Stimulated activated CD4-positive, alpha-beta T cell treated with anti-CD3 and anti-CD28 coated beads, TNF-alpha, amount 100 ng/mL, for 4 hours (primary cell): ENCODE measurements at places on chromosomes 4 and X.

GRCh38 chr4:170671171-170671570 is 581.4 kb upstream of the AADAT start:
- DNase-seq: no peak

- no peak for DNase-seq
These were observed 76.9 kb downstream of the PAQR3 start for GRCh38 chr4:78862314-78862737.

- DNase-seq: no peak
These were observed 29.6 kb downstream of the SPARCL1 start for GRCh38 chr4:87499403-87500091.

DNA sequence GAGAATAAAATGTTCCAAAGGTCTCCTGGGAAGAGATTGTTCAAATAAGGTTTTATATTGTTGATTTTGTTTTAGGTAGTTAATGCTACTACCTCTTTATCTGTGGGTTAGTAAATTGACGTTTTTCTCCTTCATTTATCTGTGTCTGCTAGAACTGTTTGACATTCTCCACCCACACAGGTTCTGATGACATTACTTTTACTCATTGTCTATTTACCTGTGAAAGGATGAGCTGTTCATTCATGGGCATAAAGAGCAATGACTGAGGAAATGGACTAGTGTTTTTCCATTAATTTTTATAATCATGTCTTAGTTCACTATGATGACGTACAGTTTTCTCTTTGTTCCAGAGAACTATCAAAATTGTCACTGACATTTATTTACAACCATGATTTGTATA is 75.6 kb downstream of the CPE start:
- no peak for DNase-seq

DNA sequence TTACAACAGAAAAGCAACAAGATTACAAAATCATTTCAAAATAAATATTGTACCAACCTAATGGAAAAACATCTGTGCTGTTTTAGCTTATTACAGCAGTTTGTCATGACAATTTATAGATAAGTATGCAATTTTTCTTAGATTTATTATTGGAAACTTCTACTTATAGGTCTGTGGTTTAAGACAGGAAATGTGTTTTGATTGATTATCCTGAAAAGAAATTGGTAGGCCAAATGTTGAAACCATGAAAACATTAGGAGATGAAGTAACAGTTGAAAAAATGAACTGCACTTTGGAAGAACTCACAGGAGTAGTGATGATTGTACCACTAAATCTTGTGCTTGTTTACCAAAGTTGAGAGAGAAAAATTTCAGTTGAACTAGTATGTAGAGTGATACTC is 162.2 kb upstream of the GIMD1 start:
- no peak for DNase-seq

DNA sequence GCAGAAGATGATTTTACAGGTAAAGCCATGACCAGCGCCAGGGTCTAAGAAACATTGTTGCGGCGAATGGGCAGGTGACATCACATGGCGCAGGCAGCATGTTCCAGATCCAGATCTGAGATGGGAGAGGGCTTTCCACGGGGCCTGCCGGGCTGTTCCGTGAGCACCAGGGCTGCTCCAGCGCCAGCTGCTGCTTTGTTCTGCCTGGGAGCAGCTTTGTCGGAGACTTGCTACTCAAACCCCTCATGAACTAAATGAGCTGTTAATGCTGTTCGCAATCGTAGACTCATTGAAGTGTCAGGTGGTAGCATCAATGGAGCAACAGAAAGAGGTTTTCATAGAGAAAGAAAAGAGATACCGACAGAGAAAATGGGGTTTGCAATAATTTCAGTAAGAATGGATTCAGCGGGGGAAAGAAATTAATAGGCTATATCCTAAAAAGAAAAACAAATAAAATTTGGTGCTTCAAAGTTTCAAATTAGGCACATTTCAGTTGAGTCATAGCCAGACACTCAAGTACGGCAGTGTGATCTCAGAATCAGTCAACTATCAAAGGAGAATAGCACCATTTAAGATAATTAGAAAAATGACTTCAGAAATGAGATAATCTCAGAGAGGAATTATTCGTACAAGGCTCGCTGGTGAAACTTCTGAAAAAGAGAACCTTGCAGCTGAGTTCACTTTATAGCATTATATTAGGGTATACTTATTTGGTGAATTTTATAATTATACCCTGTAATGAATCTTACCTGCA is 23.9 kb downstream of the SORBS2 start:
- DNase-seq: no peak

DNA sequence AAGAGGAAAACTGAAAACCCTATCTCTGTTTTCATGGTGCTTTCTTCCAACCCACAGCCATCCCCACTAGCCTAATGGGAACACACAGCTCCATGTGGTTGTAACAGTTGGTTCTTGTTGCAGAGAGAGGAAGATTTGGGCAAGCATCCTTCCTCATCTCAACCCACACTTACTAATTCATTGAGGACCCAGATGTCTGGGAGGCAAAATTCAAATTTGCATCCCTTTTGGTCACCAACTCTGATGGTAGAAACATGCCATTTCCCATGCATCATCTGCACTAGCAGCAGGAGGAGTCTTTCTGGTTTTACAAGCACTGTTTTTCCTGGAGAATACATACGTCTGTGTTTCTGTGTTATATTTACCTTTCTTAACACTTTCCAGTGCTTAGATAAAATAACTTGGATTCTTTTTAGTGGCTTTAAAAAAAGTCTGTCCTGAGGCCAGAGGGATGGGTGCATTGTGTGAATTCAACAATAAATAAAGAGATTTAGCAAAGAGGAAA is 301.0 kb downstream of the KCTD8 start:
- DNase-seq: no peak

DNA sequence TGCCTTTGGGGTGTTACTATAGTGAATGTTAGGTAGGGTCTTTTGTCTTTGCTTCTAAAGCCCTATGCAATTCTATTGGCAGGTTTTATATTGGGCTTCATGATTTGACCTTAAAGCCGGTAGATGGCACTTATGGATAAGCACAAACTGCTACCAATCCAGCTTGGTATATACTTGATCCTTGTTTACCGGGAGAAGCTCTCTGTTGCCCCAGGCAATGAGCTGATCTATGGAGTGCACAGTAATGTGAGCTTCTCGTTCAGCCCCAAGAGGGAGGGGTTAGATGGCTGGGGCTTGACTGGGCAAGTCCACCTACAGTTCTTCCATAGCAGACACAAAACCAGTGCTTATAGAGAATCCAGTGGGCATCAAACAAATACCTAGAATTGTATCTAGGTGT is 287.2 kb upstream of the CT83 start:
- no peak for DNase-seq

DNA sequence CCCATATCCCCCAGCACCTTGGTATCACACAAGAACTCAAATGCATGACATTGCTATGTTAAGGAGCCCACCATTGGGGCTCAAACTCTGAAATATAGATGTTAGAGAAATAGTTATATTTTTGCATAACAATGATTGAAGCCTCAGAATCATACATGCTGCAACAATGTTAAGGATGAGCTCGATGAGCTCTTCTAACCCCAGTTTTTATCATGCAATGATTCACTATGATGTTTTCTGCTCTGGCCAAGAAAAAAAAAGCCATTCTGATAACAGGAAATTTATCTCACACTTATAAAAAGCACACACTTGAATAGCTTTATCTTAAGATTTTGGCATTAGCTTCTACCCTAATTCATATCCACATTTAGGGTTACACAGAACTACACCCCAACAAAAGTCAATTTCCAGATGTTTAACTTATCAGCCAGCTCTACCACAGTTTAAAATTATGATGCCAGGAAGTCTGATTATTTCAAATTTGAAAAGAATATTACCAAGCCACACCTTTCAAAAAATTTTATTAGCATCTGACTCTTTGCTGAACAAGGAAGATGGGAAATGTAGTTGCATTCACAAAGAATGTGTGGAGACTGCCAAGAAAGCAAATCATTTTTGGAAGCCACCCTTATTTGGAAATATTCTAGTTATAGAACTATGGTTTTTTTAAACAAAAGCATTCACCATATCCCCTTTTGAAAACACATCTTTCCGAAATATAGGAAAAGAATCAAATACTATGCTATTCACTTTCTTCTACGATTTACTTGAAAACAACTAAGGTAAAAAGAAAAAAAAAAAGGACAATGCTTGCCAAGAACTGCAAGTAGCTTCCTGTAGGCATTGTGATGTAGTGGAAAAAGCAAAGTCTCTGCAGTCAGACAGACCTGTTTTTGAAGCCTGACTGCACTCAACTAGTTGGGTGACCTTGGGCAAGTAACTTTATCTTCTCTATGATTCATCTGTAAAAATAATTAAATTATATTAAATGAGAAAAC is 100.8 kb upstream of the PLS3 start:
- no peak for DNase-seq

DNA sequence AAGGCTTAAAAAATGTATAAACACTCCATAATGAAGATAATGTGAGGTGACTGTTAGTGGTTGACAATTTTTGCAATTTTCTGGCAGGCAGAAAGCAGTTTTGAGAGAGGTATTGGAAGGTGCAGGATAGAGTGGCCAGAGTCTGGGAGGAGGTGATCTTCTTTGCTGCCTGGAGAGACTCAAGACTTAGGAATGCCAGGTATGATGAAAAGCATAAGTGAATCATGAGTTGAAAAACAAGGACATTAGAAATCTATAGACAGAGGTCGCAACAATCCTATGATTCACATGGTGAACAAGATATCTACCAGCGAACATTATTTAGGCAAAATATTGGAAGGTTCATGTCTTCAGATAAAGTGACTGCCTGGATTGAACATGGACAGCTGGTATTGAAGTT is 118.5 kb downstream of the CFAP299 start:
- DNase-seq: no peak

GRCh38 chrX:31384471-31384870 is 312.6 kb upstream of the FTHL17 start:
- DNase-seq: no peak

- DNase-seq: no peak
These were observed 14.8 kb upstream of the SPARCL1 start for GRCh38 chr4:87543835-87544461.

- no peak for DNase-seq
These were observed 27.7 kb upstream of the DCLK2 start for GRCh38 chr4:150050566-150050965.

DNA sequence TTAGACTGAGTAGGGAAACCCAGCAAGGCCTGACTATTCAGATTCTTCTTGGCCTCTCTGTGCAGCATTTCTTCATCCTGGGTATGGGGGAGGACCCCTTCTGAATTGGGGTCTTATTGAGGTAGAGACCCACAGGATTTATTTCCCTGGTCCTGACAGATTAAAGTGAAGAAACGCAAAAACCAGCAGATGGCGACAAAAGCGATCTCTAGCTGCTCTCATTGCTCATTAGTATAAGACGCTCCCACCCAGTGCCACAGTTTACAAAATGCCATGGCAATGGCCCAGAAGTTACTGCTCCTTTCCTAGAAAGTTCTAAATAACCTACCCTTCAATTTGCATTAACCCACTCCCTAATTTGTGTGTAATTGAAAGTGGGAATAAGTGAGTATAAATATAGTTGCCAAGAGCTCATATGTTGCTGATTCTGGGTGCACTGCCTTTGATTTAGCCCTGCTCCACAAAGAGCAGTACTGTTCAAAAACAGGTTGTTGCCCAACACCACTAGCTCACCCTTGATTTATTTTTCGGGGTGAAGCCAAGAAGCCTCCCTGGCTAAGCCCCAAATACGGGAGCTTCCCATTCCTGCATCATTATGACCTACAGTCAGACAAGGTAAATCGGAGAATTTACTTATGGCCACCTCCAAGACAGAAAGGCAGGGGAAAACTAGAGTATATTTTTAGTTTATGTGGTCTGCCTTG is 3.7 kb upstream of the BEX4 start:
- peak; percentile 0 for DNase-seq

GRCh38 chr4:13783800-13784411 is 156.4 kb upstream of the BOD1L1 start:
- no peak for DNase-seq

DNA sequence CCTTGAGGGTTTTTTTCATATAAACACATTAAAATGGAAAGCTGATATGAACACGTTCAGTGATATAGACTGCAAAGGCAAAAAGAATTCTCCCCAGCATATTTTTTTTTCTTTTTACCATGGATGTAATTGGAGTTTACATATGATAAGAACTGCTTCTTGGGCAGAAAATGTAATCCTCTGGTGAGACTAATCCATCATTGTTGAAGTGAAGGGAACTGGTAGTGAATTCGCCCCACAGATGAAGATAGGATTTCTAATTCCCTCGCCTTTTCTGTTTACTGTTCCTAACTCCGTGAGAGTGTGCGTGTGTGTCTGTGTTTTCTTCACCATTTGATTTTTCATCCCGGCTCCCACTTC is 88.9 kb downstream of the GPR143 start:
- DNase-seq: no peak

GRCh38 chrX:46310815-46311497 is 234.3 kb downstream of the ZNF674 start:
- DNase-seq: no peak

DNA sequence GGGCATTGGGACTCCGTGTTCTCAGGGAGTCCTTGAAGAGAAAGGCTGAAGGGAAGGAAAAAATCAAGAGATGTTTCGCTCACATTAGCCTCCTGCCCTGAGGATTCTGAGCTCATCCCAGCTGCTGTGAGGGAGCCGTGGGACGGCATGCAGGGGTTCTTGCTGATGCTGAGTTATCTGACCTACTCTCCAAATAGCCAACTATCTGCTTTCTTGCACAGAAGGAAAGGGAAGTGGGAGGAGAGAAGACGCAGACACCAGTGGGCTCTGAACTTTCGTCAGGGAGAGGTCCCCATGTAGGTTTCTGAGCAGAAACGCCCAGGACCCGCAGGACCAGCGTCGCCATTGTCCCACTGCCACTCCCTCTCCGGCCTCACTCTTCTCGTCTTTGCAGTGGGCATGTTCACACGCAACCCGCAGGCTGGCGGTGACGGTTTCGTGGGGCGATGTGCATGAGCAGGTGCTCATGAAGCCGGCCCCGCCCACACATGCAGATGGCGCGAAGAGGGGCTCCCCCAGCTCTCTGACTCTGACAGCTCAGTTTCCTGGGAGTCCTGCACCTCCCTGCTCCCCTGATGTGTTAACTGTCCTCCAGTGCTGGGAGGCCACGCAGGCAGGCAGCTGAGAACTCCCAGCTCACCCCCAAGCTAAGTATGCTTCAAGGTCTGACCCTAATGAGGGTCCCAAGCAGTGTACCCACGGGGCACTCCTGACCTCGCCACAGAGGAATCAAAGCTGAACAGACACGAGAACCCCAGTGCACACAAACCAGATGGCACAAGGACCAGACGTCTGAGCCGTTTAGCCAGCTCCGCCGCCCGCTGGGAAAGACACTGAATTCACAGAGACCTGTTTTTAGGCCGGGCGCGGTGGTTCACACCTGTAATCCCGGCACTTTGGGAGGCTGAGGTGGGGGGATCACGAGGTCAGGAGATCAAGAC is 13.6 kb upstream of the ABLIM2 start:
- no peak for DNase-seq

GRCh38 chr4:161197912-161198311 is 965.9 kb downstream of the FSTL5 start:
- DNase-seq: no peak
